M059J (cell line): ENCODE measurements at places on chromosomes 12 and 14. TPM values are rescaled to one million over a fixed set of nuclear protein-coding genes. Genes with fewer than 3 reads are reported as not detected.
A peak's percentile ranks its signal among the peaks of the same experiment; 100 is the strongest.

TAS2R8 gene
- not detected in 2 replicates for total RNA-seq

DNA sequence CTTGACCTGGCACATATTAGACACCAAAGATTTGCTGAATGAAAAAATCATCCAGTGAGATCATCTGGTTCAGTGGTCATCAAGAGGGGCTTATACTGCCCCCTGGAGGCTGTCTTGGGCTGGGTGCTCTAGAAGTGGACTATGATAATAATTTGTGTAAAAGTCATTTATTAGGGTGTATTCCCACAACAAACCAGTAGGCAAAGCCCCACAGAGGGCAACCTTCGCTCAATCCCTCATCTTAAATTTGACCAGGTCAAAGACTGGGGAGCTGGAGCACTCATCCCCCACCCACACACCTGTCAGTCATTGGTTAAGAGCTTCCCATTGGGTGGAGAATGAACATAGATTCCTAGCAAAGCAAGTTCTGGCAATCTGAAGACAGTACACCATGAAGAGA lies 20.0 kb upstream of the FICD start:
- peak; percentile 43 for DNase-seq

GRCh38 chr12:5267603-5268423 lies 164.1 kb upstream of the NTF3 start:
- peak; percentile 67 for DNase-seq

GRCh38 chr12:106080041-106080790 lies 58.5 kb downstream of the NUAK1 start:
- DNase-seq, result peak; percentile 44

- no peak for DNase-seq
Measured at GRCh38 chr14:78631551-78631950, 461.4 kb downstream of the NRXN3 start.

GRCh38 chr14:32608857-32609256 lies 279.8 kb downstream of the AKAP6 start:
- DNase-seq, result peak; percentile 68

DNA sequence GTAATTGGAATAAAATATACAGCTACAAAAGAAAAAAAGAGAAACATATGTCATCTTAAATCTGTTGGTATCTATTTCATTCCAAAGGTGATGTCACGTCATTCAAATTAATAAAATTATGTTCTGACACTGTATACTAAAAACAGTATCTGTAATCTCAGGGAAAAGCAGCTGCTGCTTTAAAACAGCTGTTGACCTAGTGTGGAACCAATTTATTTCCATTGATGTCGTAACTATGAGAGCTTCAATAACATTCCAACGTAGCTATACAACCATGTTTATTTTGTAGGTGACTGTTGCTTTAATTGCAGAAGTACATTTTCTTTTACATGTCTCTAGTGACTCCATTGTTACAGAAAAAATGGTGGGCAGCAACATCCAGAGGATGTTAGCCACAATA lies 571.7 kb downstream of the RPS29 start:
- no peak for DNase-seq
